ENCODE measurements at places on chromosomes 13 and 19. TPM values are rescaled to one million over a fixed set of nuclear protein-coding genes. Genes with fewer than 3 reads are reported as not detected.

Gene LILRB3
- total RNA-seq, result 1.9 TPM

Gene ZNF85
- total RNA-seq, result 2.2 TPM

Gene SLC25A42
- total RNA-seq, result 21.3 TPM

Gene CDC42EP5
- total RNA-seq, result 6.6 TPM

DNA sequence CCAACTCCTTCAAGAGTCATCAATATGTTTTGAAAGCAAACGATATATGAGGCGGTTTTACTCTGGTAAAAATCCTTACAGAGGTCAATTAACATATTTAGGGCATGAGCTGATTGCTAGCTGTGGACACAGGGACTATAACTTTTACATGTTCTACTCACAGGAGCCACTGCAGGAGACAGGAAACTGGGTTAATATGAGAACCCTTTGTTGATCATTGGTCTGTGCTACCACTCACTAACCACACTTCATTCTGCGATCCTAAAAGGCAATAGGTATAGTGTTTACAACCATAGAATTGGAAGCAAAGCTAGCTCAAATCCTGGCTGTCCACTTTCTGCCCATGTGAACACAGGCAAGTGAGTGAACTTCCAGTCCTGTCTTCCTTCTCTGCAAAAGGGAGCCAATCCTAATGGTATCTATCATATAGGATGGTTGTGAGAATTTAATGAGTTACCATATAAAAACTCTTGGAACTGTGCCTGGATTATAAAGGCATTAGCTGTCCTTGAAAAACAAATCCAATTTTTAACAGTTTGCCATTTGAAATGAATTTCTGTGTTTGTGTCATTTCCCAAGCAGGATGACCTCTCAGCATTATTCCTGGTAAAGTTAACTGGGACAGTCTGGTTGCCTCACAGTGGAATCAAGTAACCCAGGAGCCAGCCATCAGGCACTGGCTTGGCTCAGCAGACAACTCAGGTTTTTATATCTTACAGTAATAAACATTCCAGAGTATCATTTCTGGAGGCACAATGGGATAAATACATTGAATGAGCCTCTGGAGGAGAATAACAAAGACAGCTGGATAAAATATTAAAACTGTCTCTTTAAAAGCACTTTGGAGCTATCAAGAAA, 29.8 kb upstream of the RAP2A start:
- no peak for DNase-seq

DNA sequence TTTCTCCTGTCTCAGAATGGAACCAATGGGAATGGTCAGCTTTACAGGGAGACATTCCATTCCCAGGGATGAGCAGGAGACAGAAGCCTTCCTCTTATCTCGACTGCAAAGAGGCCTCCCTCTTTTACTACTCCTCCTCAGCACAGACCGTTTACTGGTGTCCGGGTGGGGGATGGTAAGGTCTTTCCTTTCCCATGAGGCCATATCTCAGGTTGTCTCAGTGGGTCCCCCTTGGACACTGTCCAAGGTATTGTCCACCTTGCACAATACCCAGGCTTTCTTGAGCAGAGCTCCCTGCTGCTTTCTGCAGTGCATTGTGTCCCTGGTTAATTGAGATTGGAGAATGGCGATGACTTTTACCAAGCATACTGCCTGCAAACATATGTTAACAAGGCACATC, 7.5 kb upstream of the ZNF808 start:
- no peak for DNase-seq

DNA sequence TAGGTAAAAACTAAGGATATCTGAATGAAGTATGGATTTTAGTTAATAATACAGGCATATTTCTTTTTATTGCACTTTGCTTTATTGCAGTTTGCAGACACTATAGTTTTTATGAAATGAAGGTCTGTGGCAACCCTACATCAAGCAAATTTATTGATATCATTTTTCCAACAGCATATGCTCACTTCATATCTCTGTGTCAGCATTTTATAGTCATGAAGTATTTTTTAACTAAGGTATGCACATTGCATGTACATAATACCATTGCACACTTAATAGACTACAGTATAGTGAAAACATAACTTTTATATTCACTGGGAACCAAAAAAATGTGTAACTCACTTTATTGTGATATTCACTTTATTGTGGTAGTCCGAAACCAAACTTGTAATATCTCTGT, 236.3 kb downstream of the SUCLA2 start:
- DNase-seq, result no peak

DNA sequence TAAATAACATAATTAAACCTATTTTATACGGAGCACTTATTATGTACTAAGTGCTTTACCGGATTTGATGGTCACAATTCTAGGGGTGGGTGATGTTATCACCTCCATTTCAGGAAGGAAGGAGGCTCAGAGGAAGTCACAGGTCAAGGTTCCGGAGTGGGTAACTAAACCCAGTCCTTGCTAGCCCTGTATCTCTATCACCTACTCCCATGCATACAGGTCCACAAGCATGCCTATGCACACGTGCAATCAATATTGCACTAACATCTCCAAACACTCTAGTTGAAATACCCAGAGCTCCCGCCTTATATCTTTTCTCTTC, 17.8 kb upstream of the FOSB start:
- DNase-seq, result no peak

DNA sequence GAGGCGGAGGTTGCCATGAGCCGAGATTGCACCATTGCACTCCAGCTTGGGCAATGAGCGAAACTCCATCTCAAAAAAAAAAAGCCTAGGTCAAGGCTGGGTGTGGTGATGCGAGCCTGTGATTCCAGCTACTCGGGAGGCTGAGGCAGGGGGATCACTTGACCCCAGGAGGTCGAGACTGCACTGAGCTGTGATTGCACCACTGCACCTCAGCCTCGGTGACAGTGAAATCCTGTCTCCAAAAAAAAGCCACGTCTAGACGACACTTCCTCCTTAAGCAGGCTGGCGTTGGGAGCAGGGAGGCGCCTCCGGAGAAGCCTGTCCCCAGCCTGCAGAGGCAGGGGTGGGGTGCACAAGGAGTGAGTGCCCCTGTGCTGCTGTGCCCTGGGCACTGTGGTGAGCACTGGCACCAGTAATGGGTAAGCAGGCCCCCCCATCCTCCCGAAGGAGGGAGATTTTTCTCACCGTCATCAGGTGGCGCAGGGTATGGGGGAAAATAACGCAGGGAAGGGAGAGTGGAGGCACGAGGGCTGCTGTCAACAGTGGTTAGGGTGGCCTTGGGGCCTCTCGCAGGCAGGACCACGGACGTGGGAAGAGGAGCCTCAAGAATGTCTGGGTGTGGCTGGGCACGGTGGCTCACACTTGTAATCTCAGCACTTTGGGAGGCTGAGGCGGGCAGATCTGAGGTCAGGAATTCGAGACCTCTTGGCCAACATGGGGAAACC, 706 bp downstream of the P2RY11 start:
- no peak for DNase-seq

- no peak for DNase-seq
Observed at GRCh38 chr13:46010148-46010547, 42.4 kb downstream of the ZC3H13 start.

DNA sequence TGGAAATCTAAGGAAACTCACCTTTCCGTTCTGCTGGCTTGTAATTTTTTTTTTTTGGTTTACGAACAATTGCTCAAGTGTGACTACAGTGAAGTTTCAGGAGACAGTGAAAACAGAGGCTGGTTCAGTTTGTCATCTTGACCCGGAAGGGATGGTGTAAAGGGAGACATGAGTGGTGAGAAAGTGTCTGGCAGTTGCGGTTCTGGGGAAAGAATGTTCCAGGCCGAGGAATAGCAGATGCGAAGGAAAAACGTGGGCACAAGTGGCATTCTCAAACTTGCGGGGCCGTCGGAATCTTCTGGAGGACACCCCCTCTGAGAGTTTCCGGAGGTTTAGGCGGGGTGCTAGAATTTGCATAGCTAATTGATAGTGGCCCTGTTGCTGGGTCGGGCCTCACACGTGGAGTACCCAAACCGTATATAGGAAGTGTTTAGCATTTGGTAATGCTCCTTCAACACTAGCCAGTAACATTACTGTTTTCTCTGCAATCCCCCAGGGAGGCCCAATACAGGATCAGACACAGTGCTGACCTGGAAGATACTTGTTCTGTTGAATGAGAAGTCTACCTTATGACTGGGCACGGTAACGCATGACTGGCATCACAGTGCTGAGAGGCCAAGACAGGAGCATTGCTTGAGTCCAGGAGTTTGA, 2.8 kb upstream of the TNFSF9 start:
- DNase-seq, result no peak

GRCh38 chr19:1810439-1811160, 1.5 kb downstream of the ATP8B3 start:
- DNase-seq, result no peak
